Activated naive CD8-positive, alpha-beta T cell treated with anti-CD3 and anti-CD28 coated beads, Interleukin-2, amount 10 ng/mL, durations not matched to agents 7 days and 5 days (primary cell): ENCODE measurements at places on chromosomes 3 and 15. TPM values are rescaled to one million over a fixed set of nuclear protein-coding genes. Genes with fewer than 3 reads are reported as not detected.

- no peak for DNase-seq
Measured at GRCh38 chr3:194163697-194164096, 27.7 kb downstream of the HES1 start.

The TFDP2 gene
- 32.1 TPM for total RNA-seq

- DNase-seq = no peak
Measured at GRCh38 chr3:126039870-126040269, 44.1 kb downstream of the SLC41A3 start.

- DNase-seq = no peak
Measured at GRCh38 chr3:126556637-126557414, 1.9 kb downstream of the C3orf22 start.
